ENCODE measurements at places on chromosomes 3 and 15.

DNA sequence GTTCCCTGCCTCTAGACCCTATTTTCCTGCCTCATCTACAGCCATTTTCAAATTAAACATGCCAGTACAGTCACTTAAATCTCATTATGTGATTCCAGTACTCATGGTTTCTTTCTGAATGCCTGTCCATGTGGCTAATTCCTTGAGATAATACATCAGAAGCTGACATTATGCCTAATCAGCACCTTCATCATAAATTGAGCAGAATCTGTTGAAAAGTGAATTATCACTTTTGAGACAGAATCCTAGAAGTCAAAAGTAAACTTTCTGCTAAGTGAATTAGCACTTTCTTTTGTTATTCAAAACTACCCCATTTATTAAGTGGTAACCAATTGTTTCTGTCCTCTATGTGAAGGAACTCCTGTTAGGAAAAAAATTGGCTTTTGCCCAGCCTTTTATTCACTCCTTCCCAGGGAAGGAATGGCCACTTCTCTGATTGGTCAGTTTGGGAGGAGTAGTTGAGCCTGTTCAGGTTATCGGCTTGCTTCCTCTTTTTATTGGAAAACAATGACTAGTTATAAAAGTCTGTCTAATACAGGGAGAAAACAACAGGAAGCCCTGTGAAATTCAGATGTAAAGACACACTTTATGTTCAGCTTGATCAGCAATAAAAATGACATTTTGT lies 40.5 kb downstream of the OSTN start:
- no peak overlapping the region for H3K4me3 ChIP-seq
- no peaks in the 10 kb centered on the region for H3K27me3 ChIP-seq
- H3K4me1 ChIP-seq, result peaks cover 3% of the 10 kb centered on the region
- no peaks in the 10 kb centered on the region for H3K36me3 ChIP-seq
- H3K27ac ChIP-seq, result no peak overlapping the region
- DNase-seq, result no peak

DNA sequence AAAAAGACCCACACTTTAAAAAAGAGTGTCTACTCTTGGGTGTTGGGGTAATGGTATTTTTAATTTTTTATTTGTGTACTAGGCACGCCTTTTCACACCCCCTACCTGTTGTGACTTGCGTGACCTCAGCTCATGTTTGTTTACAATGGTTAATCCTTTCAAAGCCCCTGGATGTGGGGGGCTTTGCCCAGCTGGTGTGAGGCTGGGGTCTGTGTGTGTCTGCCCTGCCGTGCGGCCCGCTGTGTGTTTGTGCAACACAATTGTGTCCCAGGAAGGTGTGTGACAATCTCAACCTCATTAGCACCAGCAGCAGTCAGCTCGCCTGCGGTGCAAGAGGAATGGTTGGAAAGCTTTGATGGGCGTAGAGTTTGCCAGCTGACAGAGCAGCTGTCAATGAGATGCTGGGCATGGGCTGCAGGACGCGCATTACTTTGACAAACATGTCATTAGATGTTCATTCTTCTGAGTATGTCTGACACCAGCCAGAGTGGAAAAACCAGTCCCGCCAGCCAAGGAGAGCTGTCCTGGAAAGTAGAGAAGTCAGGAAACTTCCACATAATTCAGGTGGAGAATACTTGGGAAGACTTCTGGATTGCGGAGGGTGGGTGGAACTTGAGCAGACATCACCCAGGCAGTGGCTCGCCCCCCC lies 9.6 kb downstream of the LRRK1 start:
- H3K4me1 ChIP-seq, result no peaks in the 10 kb centered on the region
- H3K27ac ChIP-seq, result no peak overlapping the region
- H3K27me3 ChIP-seq, result peaks cover 9% of the 10 kb centered on the region
- H3K36me3 ChIP-seq, result no peaks in the 10 kb centered on the region
- no peak for DNase-seq

DNA sequence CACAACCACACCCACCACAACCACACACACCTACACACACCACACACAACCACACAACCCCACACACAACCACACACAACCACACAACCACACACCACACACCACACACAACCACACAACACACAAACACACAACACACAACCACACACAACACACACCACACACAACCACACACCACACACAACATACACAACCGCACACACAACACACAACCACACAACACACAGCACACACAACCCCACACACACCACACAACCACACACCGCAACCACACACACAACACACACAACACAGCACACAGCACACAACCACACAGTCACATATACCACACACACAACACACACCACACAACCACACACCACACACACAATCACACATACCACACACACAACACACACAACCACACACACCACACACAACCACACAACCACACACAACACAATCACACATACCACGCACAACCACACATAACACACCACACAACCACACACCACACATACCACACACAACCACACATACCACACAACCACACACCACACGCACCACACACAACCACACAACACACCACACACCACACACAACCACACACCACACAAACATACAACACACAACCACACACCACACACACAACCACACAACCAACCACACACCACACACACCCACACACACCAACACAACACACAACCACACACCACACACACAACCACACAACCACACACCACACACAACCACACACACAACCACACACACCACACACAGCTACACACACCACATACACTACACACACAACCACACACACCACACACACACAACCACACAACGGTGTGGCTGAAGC lies 23.7 kb downstream of the CPN2 start:
- no peak for DNase-seq
- H3K4me3 ChIP-seq, result no peak overlapping the region
- no peaks in the 10 kb centered on the region for H3K36me3 ChIP-seq
- H3K4me1 ChIP-seq, result peaks cover 5% of the 10 kb centered on the region
- H3K27me3 ChIP-seq, result peaks cover 10% of the 10 kb centered on the region

DNA sequence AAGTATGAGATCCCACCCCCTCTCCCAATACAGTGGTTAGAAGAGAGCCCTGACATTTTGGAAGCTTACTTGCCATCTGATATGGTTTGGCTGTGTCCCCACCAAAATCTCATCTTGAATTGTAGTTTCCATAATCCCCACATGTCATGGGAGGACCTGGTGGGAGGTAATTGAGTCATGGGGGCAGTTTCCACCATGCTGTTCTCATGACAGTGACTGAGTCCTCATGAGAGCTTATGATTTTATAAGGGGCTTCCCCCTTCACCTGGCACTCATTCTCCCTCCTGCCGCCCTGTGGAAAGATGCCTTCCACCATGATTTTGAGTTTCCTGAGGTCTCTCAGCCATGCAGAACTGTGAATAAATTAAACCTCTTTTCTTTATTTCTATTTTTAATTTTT lies 28.8 kb upstream of the HES1 start:
- no peak overlapping the region for H3K27ac ChIP-seq
- DNase-seq, result no peak
- peaks cover 7% of the 10 kb centered on the region for H3K4me1 ChIP-seq
- no peaks in the 10 kb centered on the region for H3K36me3 ChIP-seq
- peaks cover 40% of the 10 kb centered on the region for H3K27me3 ChIP-seq

DNA sequence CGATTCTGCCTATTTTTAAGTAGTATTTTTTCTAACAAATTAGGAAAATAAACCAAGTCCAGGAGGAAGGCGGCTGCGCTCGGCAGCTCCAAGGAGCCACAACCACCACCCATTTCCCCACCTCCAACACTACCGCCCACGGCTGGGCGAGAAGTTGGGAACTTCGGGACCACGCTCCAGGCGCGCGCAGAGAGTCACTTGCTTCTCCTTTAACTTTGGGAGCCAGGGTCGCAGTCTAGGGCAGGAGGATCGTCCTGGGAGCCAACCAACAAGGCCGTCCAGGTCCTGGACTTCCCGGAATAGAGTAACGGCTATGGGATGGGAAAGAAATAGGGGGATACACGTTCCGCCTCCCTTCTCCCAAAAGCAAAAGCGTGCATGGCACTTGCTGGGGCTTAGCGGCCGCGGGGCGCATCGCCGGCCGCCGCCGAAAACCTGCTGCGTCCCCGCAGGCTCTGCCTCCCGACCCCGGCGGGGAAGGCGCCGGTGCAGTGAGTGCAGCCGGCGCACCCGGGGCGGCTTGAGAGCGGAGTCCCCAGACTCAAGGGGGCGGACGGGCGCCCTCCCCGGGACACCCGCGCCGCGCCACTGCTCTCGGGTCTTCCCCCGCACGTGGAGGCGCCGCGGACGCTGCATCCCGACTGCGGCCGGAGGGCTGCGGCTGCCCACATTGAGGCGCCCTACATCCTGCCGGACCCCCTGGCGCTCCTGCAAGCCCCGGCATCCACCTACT lies 699 bp downstream of the MEGF11 start:
- no peak for DNase-seq
- H3K4me1 ChIP-seq, result peaks cover 7% of the 10 kb centered on the region
- peaks cover 84% of the 10 kb centered on the region for H3K27me3 ChIP-seq
- no peak overlapping the region for H3K27ac ChIP-seq

DNA sequence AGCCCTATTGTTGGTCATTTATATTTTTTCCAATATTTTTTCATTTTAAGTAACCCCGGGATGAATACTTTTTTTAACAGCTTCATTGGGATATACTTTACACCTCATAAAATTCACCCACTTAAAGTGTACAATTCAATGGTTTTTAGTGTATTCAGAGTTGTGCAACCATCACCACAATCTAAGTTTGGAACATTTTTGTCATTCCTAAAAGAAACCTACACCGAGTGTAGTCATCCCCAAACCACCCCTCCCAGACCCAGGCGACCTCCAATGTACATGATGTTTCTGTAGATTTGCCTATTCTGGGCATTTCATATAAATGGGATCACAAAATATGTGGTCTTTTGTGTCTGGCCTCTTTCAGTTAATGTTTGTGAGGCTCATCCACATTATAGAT lies 118.3 kb upstream of the FRMD4B start:
- H3K36me3 ChIP-seq, result no peaks in the 10 kb centered on the region
- no peaks in the 10 kb centered on the region for H3K4me1 ChIP-seq
- no peak overlapping the region for H3K27ac ChIP-seq
- DNase-seq, result no peak
- H3K4me3 ChIP-seq, result no peak overlapping the region

- peaks cover 2% of the 10 kb centered on the region for H3K27me3 ChIP-seq
- peaks cover 48% of the 10 kb centered on the region for H3K36me3 ChIP-seq
- H3K27ac ChIP-seq, result no peak overlapping the region
Observed at GRCh38 chr3:41202834-41203345, 3.6 kb downstream of the CTNNB1 start.

GRCh38 chr3:102512734-102513504 lies 78.1 kb downstream of the ZPLD1 start:
- H3K4me1 ChIP-seq, result no peaks in the 10 kb centered on the region
- no peak overlapping the region for H3K4me3 ChIP-seq
- H3K36me3 ChIP-seq, result no peaks in the 10 kb centered on the region
- H3K27me3 ChIP-seq, result no peaks in the 10 kb centered on the region

DNA sequence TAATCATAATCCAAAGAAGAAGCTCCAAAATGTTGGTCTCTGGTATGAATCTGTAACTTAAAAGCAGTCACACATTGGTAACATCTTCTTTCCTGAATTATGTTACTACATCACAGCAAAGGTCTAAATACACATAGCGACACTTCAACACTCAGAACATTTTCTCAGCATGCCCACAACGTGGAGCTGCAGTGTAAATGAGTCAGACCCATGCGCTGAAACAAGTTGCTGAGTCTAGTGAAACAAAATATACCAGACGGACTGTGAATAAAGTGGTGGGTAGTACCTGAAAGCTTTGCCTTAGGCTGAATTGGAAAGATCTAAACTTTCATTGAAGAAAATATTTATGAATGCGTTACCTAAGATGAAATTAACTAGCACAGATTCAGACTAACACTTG lies 33.2 kb upstream of the GOLGA8B start:
- H3K36me3 ChIP-seq, result no peaks in the 10 kb centered on the region
- no peak for DNase-seq
- no peak overlapping the region for H3K27ac ChIP-seq
- peaks cover 54% of the 10 kb centered on the region for H3K27me3 ChIP-seq
- H3K4me3 ChIP-seq, result no peak overlapping the region

- H3K27me3 ChIP-seq, result no peaks in the 10 kb centered on the region
- no peak for DNase-seq
- no peaks in the 10 kb centered on the region for H3K36me3 ChIP-seq
- no peak overlapping the region for H3K4me3 ChIP-seq
Observed at GRCh38 chr3:50972029-50972428, 297.3 kb downstream of the DOCK3 start.

GRCh38 chr15:92391640-92392039 lies 2.0 kb upstream of the ST8SIA2 start:
- peaks cover 60% of the 10 kb centered on the region for H3K27me3 ChIP-seq
- no peak for DNase-seq
- peaks cover 3% of the 10 kb centered on the region for H3K4me1 ChIP-seq
- H3K27ac ChIP-seq, result no peak overlapping the region
- no peaks in the 10 kb centered on the region for H3K36me3 ChIP-seq

- no peaks in the 10 kb centered on the region for H3K4me1 ChIP-seq
- H3K27me3 ChIP-seq, result no peaks in the 10 kb centered on the region
- no peak for DNase-seq
- H3K27ac ChIP-seq, result no peak overlapping the region
- H3K4me3 ChIP-seq, result no peak overlapping the region
Observed at GRCh38 chr3:65814845-65815578, 223.7 kb downstream of the MAGI1 start.

DNA sequence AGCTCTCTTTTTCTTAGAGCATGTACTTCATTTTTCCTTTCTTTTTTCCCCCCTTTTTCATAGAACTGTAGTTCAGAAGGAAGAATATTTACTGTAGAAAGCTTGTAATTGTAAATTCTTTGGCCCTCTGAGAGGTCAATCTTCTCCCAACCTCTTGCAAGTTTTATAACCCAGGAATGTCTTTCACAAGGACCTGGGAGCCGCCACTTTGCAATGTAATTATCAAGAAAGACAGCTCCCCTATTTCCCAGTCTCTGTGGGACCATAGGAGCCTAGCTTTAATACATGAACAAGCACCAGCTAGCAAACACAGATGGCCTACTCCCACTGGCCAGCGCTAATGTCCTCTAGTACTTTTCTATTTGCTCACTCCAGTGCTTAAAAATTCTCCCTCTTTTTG lies 51.4 kb downstream of the NFKBIZ start:
- DNase-seq, result no peak
- no peak overlapping the region for H3K27ac ChIP-seq
- peaks cover 7% of the 10 kb centered on the region for H3K4me1 ChIP-seq
- peaks cover 2% of the 10 kb centered on the region for H3K36me3 ChIP-seq
- H3K27me3 ChIP-seq, result no peaks in the 10 kb centered on the region

GRCh38 chr3:188649521-188649920 lies 495.6 kb downstream of the LPP start:
- DNase-seq, result no peak
- no peak overlapping the region for H3K27ac ChIP-seq
- H3K4me3 ChIP-seq, result no peak overlapping the region
- no peaks in the 10 kb centered on the region for H3K4me1 ChIP-seq
- no peaks in the 10 kb centered on the region for H3K27me3 ChIP-seq

All from activated T-helper 2 cell treated with anti-CD3 and anti-CD28 coated beads, Interferon-gamma antibody, Interleukin-2, Interleukin-4, amounts not matched to agents 10 μg/mL and 5 μg/mL and 100 μg/mL, durations not matched to agents 14 hours and 24 hours and 36 hours (primary cell).